Endothelial cell (in vitro differentiated cells): ENCODE measurements at places on chromosomes 5 and 9.

DNA sequence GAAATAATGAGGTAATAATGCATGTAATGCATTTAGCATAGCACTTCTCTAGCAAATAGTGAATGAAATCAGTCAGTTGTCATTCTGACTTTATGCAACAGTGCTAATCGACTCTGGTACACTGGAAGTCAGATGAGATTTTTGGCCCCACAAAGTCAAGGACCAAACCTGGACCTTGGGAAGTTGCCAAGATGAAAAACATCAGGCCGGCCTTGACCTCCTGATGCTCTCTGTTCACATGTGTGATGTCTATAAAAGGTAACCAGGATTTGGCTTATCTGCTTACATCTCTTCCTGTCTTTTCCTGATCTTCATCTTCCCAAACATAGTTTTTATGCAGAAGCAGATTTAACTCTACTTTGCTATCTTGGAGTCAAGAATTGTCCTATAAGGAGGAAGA is 39.5 kb downstream of the SLC22A5 start:
- no peaks in the 10 kb centered on the region for H3K36me3 ChIP-seq
- H3K4me1 ChIP-seq: peaks cover 3% of the 10 kb centered on the region
- DNase-seq: no peak

- peaks cover 3% of the 10 kb centered on the region for H3K27me3 ChIP-seq
- H3K27ac ChIP-seq: no peak overlapping the region
- H3K36me3 ChIP-seq: peaks cover 16% of the 10 kb centered on the region
- no peak for DNase-seq
Observed at GRCh38 chr9:32404856-32405255, 20.4 kb downstream of the ACO1 start.

- DNase-seq: no peak
- no peaks in the 10 kb centered on the region for H3K36me3 ChIP-seq
- H3K27ac ChIP-seq: no peak overlapping the region
- no peak overlapping the region for H3K4me3 ChIP-seq
- no peaks in the 10 kb centered on the region for H3K4me1 ChIP-seq
- H3K27me3 ChIP-seq: peaks cover 2% of the 10 kb centered on the region
Observed at GRCh38 chr5:171667341-171668096, 118.1 kb upstream of the SMIM23 start.

DNA sequence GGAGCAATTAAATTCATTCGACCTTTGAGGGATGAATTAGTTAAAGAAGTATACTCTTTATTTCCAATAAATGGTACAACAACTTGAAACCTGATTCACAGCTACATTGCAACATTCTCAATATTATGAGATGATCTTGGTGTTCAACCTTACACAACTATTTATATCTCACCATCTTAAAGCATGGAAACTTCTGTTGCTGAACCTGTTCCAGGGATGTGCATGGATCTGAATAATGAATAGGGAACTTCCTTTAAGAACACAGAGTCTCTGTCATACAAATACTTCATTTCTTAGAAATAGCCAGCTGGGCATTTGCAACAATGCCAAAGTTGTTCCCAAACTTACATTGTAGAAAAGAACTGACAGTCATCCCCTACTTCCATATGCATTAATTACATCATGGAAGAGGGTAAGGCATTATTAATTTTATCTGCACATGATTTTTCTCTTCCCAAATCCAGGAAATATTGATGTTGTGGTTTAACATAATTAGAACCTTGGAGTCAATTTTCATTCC is 39.8 kb upstream of the CCDC112 start:
- H3K4me1 ChIP-seq: peaks cover 3% of the 10 kb centered on the region
- H3K27me3 ChIP-seq: no peaks in the 10 kb centered on the region
- no peak overlapping the region for H3K4me3 ChIP-seq
- H3K27ac ChIP-seq: no peak overlapping the region

GRCh38 chr5:82348784-82349425 is 70.8 kb upstream of the RPS23 start:
- no peak overlapping the region for H3K4me3 ChIP-seq
- H3K4me1 ChIP-seq: peaks cover 23% of the 10 kb centered on the region
- H3K27me3 ChIP-seq: peaks cover 2% of the 10 kb centered on the region
- H3K36me3 ChIP-seq: no peaks in the 10 kb centered on the region
- no peak for DNase-seq
- H3K27ac ChIP-seq: no peak overlapping the region

DNA sequence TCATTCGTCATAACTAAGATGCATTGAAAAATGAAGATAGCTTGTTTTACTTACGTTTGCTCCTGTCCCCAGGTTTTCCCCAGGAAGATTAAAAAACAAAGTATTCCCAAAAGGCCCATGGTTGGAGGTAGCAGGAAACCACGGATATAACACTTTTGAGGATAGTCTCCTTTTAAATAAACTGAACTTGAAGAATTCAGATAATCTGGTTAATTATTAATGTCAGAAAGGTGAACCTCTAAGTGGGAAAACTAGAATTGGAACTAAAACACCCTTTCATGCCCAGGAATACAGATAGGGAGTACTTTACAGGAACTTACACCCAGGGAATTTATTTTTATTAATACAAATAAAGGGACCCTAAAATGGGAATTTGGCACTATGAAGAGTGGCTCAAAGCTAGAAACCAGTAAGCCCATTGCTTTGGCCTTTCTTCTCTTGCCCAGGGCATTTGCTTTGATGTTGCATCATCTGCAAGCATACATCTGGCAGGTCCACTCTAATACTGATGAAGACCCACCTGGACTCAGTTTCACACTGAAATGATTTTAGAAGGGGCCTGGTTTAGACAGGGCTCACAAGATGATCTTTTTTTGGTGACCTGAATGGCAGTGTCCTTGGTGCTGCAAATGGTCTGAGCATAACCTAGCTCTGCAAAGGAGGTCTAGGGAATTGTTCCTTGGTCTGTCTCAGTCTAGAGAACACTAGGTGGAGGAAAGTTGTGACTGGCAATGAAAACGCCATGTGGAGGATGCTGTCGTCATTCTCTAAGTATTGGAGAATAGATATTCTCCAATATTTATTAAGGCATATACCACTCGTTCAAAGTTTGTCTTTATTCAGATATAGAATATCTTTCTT is at the start of gene C5:
C5 (minus strand) TSS at position 148 of the 861 bp plus-strand sequence; CDS start at position 119, 29 bp downstream.
- H3K36me3 ChIP-seq: no peaks in the 10 kb centered on the region
- peaks cover 5% of the 10 kb centered on the region for H3K4me1 ChIP-seq
- H3K27me3 ChIP-seq: no peaks in the 10 kb centered on the region

DNA sequence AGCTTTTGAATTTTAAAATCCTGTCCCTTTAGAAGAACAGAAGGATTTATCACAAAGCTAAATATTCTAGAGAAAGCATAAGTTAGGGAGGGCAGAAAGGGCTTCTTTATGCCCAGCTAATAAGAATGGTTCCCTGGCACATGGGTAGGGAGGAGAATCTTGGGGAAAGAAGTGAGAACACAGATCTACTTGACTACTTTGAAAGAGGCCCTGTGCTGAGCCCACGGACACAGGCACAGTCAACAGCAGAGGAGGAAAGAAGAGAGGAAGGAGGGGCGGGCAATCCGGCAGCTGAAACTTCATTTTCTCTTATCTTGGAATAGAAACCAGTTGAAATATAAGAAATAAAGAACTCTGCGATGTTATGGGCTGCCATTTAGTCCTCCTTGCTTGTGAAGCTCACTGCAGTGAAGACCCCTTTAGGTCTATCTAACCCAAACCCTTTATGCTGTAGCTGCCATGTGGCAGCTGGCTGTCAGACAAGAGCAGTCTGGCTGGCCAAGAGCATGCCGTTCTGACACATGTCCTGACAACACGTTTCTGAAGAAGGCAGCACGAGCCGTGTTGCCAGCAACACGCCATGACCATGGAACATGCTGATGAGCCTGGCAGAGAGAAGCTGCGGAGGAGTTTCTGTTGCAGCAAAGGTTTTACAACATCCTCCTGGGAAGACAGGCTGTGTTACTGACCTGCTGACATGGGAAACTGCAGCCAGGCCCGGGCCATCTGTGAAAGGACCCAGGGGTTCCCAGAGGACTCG is 34.2 kb downstream of the ABLIM3 start:
- H3K4me3 ChIP-seq: no peak overlapping the region
- DNase-seq: no peak
- no peak overlapping the region for H3K27ac ChIP-seq

DNA sequence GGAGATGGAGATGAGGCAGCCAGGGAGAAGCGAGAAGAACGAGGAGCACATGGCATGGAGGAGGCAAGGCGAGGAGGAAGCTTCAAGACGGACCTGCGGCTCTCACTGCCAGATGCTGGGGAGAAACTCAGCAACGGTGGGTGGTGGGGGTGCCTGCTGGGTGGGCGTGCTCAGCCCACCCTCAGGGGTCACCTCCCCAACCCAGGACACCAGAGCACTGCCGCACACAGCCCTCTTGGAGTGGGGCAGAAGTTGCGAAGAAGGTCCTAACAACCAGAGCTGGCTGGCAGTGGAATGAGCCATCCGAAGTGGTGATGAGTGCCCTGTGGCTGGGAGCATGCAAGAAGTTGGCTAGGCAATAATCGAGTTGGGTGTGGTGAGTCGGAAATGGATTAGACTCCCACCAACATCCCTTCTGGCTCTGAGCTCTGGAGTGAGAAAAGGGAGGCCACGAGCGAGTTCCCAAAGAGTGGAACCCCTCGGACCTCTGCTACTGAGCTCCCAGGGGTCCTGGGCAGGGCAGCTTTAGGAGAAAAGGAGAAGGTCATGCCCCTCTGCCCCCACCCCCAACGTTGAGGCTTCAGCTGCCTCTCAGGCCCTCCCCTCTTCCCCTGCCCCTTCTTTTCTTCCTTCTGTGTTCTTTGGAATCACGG is 212.7 kb upstream of the MVB12B start:
- H3K4me3 ChIP-seq: no peak overlapping the region
- DNase-seq: no peak
- no peak overlapping the region for H3K27ac ChIP-seq
- H3K36me3 ChIP-seq: no peaks in the 10 kb centered on the region
- peaks cover 1% of the 10 kb centered on the region for H3K27me3 ChIP-seq

DNA sequence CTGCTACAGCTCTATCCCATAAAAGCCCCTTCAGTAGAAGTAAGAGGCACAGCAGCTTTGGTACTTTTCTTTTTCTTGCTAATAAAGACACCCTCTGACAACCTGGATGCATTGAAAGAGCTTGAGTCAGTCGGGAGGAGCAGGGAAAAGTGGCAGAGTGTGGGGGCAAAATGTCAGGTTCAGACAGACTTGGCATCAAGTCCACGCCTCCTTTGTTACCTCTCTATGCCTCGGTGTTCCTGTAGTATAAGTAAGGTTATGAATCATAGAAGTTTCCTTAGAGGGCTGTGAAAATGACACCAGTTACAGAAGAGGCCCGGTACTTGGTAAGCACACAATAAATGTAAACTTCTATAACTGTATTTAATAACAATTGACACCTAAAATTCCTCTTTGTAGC is 133.9 kb downstream of the ESM1 start:
- H3K4me1 ChIP-seq: peaks cover 2% of the 10 kb centered on the region
- no peak overlapping the region for H3K27ac ChIP-seq
- DNase-seq: no peak
- no peaks in the 10 kb centered on the region for H3K27me3 ChIP-seq

DNA sequence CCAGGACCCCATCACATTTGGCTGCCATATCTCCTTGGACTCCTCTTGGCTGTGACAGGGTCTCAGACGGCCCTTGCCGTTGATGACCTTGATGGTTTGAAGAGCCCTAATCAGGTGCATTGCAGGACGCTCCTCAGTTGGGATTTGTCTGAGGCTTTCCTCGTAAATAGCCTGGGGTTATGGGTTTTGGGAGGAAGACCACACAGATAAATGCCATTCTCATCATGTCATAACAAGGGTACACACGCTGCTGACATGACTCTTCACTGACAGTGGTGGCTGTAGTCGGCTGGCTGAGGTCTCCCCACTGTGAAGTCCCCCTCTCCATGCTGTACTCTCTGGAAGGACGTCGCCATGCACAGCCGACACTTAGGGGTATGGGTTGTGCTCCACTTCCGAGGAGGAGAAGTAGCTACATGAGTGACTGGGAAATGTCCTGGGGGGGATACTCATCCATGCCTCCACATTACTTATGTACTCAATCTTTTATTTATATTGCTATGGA is 42.9 kb upstream of the SPTLC1 start:
- peaks cover 2% of the 10 kb centered on the region for H3K4me1 ChIP-seq
- H3K36me3 ChIP-seq: peaks cover 12% of the 10 kb centered on the region
- H3K4me3 ChIP-seq: no peak overlapping the region
- no peak overlapping the region for H3K27ac ChIP-seq
- peaks cover 4% of the 10 kb centered on the region for H3K27me3 ChIP-seq
- DNase-seq: no peak
